ENCODE measurements at places on chromosomes 13 and 19.

DNA sequence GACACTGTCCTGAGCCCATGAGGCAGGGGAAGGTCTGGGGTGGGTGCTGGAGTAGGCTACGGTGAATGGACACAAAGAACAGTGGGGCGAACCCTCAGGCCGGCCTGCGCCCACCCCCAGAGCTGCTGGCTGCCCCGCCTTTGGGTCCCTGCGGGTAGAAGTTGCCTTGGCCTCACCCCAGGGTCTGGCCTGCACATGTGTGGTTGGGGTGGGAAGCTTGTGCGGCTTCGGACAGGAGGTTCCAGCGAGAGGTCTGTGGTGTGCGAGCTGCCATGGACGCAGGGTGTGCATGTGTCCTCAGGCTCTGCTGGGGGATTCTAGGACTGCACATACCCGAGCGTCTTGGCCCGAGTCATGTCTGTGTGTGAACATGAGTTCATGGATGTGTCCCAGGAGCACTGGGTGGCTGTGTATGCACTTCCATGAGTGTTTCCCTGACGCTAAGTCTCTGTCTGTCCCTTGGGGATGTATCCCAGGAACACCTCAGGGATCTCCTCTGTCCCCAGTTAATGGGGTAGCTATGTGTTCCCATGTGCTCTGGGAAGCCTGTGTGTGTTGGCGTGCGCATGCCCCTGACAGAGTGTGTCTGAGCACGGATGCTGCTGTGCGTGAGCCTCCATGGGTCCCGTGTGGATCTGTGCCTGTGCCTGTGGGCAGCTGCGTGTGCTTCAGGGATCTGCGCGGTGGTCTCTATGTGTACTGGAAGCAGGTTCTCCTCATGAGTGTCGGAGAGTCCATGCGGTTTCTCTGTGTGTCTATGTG, 20.8 kb upstream of the POU2F2 start:
- DNase-seq: no peak

DNA sequence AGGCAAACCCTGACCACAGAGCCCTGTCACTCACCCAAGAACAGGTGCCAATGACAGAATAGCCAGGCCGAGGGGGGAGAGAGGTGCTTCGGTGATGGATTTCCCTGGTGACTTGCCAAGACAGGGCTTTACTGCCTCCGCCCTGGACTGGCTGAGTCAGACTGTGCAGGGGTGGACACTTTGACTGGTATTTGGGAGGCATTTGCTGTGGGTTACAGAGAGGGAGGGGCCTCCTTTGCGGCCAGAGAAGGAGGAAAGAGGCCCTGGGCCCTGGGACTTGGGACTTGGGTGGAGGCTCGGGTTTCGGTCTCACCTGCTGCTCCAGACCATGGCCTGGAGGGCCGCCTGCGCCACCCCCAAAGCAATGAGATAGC, 4.6 kb upstream of the EPS8L1 start:
- no peak for DNase-seq

DNA sequence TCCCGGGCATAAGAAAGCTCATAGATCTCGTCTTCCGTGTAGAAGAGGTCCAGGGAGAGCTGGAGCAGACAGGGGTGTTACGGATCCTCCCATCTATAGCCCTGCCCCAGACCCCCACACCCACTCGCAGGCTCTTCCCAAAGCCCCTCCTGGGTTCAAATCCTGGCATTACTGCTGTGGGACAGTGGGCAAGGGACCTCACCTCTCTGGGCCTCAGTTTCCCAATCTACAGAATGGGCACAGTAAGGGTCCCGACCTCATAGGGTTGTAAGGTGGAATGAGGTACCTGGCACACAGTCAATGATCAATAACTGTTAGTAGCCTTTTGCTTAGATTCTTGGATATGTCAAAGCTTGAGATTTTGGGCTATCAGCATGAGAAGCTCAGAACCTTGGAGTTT, 10.5 kb downstream of the FAM98C start:
- no peak for DNase-seq

DNA sequence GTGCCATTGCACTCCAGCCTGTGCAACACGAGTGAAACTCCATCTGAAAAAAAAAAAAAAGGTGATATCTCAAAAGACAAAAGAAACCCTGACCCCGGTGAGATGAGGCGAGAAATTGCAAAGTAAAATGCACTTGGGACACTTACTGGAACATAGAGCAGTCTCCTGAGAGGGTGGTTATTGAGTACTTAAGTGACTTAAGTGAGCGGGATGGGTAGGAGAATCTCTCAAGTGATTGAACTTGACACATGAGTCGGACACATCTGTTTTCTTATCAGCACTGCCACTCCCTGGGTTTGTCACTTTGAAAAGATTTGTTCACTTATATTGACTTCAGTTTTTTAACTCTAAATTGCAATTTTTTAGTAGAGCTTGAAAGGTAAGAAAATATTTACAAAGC, 2.8 kb downstream of the ZNF429 start:
- DNase-seq: no peak

DNA sequence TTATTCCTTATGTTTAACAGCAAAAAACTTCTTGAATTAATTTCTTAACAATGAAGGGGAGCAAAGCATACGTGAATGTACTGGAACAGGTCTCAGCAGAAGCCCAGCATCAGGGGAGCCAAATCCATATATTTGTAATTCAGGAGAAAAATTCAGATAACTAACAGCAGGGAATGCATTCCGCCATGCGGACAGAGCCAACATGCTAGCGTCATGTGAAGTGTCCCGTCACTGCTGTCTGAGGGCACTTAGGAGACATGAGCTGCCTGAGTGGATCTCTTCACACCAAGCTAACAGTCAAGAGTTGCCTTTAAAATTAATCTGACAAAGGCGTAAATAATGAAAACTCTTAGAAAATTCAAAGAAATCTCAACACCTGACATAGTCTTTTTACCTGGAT, 6.4 kb downstream of the AMER2 start:
- no peak for DNase-seq

GRCh38 chr19:5718579-5719273, 1.2 kb downstream of the LONP1 start:
- no peak for DNase-seq

DNA sequence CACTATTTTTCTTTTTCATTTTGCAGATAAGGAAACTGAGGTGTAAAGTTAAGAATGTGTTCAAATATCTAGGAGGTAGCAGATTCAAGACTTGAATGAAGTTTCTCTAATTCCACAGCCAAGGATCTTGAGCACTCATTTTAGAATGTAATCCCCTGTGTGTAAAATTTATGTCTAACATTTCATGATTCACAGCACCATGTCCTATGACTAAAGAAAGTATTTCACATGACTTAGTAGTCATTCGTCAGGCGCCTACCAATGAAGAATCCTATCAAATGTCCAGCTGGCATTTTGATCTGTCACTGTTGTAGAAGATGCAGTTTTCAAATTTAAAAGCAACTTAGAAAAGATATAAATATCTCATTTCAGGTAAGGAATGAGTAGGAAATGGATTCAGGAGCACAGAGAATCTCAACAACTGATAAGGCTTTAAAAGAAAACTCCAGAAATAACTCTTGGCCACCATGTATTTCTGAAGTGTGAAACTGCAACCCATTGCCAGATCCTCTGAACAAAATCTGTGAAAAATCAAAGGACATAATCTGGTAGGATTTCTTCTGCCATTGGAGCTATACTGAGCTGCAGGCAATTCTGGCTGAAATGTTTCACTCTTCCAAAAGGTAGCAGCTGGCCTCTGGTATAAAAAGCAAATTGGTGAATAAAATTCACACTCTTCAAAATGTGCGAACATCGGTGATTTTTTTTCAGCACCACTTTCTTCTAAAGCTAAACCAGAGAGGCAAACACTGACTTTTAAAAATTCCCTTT, 92.2 kb downstream of the DCLK1 start:
- no peak for DNase-seq

- no peak for DNase-seq
Observed at GRCh38 chr13:39877134-39877533, 221.7 kb downstream of the COG6 start.

GRCh38 chr19:50536662-50537305, 23.1 kb upstream of the ASPDH start:
- DNase-seq: no peak

- no peak for DNase-seq
Observed at GRCh38 chr13:46736541-46737310, 60.2 kb downstream of the ESD start.

- DNase-seq: no peak
Observed at GRCh38 chr19:35462476-35462953, 14.5 kb downstream of the FFAR2 start.

DNA sequence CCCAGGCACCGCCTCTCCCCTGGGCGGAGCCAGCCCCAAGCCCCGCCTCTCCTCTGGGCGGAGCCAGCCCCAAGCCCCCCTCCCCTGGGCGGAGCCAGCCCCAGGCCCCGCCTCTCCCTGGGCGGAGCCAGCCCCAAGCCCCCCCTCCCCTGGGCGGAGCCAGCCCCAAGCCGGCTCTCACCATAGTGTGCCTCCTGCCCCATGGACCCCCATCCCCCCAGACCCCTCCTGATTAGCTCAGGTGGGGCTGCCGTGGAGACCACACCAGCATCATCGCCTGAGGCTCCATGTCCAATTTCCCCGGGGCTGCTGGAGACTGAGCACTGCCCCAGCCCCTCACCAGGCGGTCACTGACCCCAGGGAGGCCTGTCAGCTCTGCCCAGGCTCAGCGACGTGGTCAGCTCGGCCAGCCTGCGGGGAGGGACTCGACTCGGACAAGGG, 4.2 kb upstream of the MADCAM1 start:
- no peak for DNase-seq
